GM12878 (cell line): ENCODE measurements at places on chromosomes 11 and 22. TPM values are rescaled to one million over a fixed set of nuclear protein-coding genes. Genes with fewer than 3 reads are reported as not detected.

CHRM1 gene
- total RNA-seq, result not detected in 2 replicates

HBB gene
- 0.36 TPM in 1 of 2 replicates, not detected in the other for total RNA-seq

GDPD4 gene
- not detected in 2 replicates for total RNA-seq

KRTAP5-8 gene
- total RNA-seq, result 0.36 TPM in 1 of 2 replicates, not detected in the other

FAM83F gene
- 0.03 and 0.05 TPM in 2 replicates for total RNA-seq

TH gene
- not detected in 2 replicates for total RNA-seq

DNA sequence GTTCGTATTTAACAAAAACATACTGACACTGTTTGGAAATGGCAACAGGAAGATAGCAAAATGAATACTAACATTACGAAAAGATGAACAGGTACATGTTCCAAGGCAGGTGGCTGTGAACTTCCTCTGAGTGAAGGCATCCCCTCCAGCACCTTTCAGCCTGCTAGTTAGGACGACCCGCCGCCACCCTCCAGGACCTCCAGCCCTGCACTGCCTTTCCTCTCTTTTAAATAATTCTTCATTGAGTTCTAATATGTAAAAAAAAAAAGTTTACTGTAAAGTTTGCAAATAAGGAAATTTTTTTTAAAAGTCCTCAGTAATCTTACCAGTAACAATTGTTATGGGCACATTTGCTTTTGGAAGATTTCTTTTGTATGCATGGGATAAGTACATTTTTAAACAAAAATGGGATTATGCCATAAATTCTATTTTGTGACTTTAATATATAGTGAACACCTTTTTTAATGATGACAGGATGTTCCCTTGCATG, 6.0 kb downstream of the NEAT1 start:
- H3K4me3 ChIP-seq, result peak overlapping the region; percentile 95
- peaks cover 33% of the 10 kb centered on the region for H3K4me1 ChIP-seq
- peak overlapping the region; percentile 100 for H3K27ac ChIP-seq
- H3K36me3 ChIP-seq, result no peaks in the 10 kb centered on the region; the same call in none of the 2 replicates

GRCh38 chr11:514606-515005, 7.6 kb upstream of the RNH1 start:
- no peak overlapping the region for H3K4me3 ChIP-seq
- peaks cover 3% of the 10 kb centered on the region; the same call in 1 of the 2 replicates for H3K36me3 ChIP-seq
- DNase-seq, result no peak
- H3K27me3 ChIP-seq, result no peaks in the 10 kb centered on the region
- no peak overlapping the region for H3K27ac ChIP-seq
